Stromal cell of bone marrow (primary cell): ENCODE measurements at places on chromosomes 16 and 17.

DNA sequence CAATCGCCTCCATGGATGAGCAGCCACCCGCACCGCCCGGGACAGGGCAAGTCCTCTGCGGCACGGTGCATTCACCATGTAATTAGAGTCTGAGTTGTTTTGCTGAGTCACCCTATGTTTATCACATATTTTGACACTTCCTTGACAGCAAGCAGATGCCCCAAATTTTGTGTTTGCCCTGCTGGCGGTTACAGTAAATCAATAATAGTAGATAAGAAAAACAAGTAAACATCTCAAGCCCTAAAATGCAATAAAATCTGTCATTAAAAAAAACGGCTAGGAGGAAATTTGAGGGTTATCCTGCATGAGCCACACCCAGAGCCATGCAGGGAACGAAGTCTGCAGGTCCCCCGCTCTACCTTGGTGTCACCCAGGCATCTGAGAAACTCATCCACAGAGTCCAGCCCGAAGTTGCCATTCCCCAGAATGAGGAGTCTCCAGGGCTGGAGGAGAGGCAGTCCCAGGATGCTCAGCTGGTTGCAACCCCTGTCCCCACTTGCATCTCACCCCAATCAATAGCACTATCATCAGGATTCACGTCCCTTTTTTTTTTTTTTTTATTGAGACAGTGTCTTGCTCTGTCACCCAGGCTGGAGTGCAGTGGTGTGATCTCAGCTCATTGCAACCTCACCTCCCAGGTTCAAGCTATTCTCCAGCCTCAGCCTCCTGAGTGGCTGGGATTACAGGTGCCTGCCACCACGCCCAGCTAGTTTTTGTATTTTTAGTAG is 16.5 kb upstream of the ST6GALNAC1 start:
- no peak for DNase-seq

GRCh38 chr17:56521414-56522141 is 71.9 kb upstream of the NOG start:
- no peak for DNase-seq

DNA sequence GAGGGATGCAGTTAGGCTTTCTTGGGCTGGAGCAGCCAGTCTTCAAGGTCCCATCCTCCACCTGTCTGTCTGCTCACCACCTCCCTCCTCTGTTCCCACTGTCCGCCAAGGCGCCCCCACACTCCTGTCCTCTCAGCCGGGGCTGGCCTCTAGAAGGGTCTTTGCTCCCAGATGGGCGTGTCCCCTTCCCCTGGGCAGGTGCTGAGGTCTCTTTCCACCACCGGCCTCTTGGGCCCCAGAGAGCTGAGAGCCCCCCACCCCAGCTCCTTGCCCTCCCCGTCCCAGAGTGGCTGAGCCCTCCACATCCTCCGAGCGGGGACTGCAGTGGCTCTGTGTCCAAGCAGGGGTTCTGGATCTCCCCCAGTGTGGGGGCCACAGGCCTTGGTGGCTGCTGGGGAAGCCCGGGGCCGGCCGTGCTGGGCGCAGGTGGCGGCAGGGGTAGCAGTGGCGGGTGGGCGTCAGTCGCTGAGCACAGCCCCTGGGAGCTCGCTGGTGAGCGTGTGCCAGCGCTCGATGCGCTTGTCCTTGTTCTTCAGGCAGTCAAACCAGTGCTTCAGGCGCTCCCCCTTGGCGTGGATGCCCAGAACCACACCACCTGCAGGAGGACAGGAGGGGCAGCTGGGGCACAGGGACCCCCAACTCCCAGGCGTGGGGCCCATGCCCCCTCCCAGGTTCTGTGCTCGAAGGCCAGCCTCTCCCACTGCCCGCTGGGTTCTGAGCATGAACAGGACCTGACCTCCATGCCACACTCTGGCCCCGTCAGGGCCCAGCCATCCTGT is 9.8 kb downstream of the SCGB1C2 start:
- DNase-seq: no peak

GRCh38 chr16:85234310-85235204 is 122.3 kb upstream of the CIBAR2 start:
- peak; percentile 37 for DNase-seq

GRCh38 chr16:87207965-87208364 is 109.2 kb downstream of the C16orf95 start:
- DNase-seq: no peak

DNA sequence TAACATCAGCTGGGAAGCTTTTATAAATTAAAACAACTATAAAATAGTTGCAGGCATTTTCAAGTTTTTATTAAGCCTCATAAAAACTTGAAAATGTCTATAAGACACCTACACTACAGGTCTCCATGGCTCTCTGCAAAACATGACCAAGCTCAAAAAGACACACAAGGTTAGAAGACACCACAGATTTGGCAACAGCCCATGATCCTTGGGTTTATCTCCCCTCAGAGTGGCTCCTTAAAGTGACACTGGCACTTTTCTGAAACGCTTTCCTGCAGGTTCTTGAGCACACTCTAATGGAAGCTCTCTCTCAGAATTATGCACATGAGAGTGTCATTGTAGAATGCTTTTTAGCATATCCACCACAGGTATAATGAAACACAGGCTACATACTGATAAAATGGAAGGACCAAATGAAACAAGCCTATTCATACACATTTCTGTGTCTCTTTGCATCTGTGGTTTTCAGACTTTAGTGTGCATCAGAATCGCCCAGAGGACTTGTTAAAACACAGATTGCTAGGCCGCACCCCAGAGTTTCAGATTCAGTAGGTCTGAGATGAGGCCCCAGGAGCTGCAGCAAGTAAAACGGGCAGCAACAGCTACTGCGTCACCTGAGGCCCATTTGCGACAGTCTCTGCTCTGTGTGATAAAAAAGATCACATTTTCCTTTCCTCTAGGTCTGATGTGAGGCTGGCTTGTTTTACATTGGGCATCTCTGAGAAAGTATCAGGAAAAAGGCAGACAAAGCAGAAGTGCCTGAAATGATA is 75.0 kb upstream of the WSB1 start:
- DNase-seq: no peak

- no peak for DNase-seq
Measured at GRCh38 chr17:41992576-41992975, 24.7 kb downstream of the DNAJC7 start.

GRCh38 chr17:77887464-77888241 is 70.8 kb upstream of the TNRC6C start:
- peak; percentile 36 for DNase-seq

- DNase-seq: no peak
Measured at GRCh38 chr16:59849716-59850115, 1115.6 kb upstream of the GOT2 start.

DNA sequence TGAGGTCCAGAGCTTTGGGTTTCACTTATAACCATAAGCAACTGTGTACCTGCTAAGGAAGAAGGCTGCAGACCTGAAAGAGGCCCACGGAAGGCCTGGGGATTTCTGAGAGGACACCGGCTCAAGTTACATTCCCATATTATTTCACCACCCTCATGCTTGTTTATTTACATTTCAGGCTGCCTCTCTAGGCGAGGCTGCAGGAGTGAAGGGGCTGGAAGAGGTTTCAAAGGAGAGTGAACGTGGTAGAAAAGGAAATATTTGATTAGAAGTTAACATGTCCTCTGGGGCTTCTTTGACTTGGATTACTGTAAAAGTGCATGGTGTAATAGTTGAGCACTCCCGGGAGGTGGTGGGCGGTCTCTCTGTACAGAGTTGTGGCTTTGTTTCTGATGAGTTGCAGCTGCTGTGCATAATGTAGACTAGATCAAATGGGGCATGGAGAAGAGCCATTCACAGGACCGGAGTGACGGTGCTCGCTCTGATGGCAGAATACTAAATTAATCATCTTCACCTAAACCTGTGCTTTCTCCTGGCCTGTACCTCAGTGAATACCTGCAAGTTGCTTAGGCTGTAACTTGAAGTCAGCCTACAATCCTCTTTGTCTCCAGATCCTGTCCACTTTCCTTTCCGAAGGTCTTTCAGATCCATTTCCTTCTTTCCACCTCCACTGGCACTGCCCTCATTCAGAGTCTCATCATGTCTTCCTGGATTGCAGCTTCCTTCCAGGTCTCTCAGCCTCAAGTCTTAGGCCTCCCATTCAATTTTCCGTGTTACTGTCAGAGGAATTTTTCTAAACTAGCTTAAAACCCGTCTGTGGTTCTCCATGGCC is 1.9 kb upstream of the CPD start:
- DNase-seq: peak; percentile 78

DNA sequence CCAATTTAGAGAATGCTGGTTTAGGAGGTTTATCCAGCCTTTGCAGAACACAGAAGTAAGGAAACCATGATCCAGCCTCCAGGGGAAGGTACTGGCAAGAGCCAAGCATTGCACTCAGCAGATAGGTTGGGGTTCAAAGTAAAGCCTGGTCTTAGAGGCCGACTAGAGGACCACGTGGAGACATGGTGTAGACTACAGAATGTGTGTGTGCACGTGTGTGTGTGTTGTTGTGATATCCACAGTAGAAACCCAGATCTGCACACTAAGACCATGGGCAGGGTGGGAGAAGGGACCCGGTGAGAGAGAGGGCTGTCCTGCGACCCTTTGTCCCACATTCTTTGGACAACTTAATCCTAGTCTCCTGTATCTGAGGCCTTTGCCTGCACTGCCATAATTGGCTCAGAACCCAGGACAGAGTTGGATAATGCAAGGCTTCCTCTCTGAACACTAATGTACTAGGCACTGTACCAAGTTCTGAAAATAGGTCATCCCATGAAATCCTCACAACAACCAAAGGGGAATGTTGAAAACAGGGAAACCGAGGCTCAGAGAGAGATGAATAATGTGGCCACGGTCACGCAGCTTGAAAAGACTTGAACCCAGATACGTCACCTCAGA is 325.1 kb upstream of the HSBP1 start:
- no peak for DNase-seq

GRCh38 chr17:28946239-28946638 is 5.1 kb downstream of the PHF12 start:
- peak; percentile 59 for DNase-seq

DNA sequence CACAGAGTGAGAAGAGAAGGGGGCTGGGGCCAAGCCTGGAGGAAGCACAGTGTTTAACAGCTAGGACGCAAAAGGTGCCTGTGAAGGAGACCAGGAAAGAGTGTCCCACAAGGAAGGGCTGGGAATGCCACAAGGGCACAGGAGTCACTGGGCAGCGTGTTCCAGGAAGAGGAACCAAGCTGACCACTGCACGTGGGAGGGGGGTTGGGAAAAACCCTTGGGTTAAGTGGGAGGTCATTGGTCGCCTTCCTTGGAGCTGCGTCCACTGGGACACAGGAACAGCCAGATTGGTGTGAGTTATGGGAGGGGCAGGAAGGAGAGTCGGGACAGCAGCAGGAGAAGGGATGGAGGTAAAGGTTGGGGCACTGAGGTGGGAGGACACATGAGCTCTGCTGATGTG is 12.9 kb downstream of the TTYH2 start:
- no peak for DNase-seq

DNA sequence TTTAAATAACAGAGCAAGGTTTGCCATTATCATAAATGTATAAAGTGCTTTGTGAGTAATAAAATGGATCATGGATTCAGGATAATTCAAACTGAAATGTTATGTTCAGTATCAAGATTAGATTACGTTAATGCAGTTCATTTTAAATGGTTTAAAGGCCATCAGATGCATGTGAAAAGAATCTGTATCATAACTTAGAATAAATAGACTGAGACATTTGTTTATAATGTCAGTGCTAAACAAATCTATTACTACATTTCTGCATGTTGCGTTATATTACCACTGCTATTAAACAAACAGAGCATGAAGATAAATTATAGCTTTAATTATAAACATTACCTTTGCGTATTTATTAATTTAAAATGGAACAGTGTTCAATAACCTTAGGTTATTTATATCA is 160.2 kb downstream of the TOX3 start:
- no peak for DNase-seq

DNA sequence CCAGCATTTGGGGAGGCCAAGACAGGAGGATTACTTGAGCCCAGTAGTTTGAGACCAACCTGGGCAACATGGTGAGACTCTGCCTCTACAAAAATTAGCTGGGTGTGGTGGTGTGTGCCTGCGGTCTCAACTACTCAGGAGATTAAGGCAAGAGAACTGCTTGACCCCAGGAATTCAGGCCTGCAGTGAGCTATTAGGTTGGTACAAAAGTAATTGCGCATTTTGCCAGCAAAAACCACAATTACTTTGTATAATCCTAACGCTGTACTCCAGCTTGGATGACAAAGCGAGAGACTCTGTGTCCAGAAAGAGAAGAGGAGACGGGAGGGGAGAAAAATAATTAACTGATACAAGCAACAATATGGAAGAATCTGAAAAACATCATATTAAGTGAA is 32.7 kb downstream of the YWHAE start:
- no peak for DNase-seq

DNA sequence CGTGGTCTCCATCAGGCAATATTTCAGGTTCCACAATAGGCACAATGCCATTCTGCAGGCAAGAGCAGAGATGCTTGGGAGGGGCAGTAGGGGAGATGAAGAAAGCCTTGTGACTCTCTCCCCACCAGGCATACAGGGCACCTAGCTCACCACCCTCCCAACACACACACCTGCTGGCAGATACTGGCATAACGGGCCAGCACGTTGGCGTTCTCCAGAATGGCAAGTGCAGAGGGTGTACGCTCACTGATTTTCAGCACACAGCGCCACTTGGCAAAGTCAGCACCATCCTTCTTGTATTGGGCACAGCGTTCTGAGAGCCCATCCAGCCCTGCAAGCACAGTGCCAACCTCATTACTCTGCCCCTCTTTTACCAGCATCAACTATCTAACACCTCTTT is 2.2 kb downstream of the ALDOC start:
- no peak for DNase-seq

DNA sequence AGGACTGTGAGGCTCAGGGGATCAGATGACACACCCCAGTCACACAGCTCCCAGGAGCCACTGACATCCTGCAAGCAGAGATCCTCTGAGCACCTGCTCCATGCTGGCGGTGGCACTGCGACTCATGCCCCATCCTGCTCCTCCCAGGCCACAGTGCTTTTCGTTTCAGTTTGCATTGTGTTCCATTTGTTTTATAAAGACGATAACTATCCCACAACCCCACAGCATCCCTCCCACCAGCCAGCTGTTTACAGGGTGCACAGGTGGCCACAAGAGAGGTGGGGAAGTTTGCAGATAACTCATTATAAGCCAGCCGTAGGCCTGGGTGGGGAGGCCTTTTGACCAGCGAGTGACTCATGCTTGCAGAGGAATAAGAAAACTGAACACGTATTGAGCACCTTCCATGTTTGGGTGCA is 28.2 kb downstream of the BCO1 start:
- DNase-seq: no peak

- DNase-seq: no peak
Measured at GRCh38 chr17:50946223-50946890, 80.2 kb upstream of the TOB1 start.

DNA sequence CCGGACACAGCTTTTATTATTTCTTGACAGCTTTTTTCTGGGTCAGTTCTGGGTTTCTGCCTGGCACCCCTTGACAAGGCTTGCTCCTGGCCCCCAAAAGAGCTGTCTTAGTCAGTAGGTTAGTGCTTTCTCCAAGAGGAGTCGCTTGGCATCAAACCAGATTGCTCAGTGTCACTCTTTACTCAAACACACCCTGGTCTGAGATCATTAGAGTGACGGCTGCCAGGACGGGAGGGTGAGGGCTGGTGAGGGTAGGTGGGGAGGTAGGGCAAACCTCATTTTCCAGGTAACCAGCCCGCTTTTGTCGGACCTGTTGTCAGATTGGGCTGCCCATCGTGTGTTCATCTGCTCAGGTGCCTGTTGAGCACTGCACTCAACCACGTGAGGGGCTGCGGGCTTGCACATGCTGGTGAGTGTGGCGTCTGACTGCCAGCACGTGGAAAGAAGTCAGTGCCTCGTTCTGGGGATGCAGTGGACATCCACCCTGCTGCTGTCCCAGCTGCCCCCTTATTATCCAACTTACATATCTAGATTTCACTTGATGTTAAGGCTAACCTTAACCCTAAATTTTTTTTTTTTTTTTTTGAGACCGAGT is 12.4 kb downstream of the TMEM94 start:
- no peak for DNase-seq

GRCh38 chr16:87278191-87279093 is 38.8 kb downstream of the C16orf95 start:
- DNase-seq: peak; percentile 61
